CD4-positive, alpha-beta T cell treated with Interferon alpha-2 for 1 hour (primary cell): ENCODE measurements at places on chromosomes 16 and 17.

DNA sequence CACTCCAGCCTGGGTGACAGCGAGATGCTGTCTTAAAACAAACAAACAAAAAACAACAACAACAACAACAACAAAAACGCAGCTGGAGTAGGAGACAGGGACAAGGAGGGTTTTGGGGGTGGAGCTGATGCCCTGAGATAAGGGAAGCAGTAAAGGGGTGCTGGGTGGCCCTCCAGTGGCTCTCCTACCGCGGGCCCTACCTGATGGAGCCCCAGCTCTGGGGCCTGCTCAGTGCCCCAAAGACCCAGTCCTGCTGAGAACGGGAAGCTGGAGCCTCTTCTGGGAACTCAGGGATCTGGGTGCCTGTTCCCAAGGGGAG, 21.3 kb upstream of the NAGS start:
- DNase-seq: no peak

DNA sequence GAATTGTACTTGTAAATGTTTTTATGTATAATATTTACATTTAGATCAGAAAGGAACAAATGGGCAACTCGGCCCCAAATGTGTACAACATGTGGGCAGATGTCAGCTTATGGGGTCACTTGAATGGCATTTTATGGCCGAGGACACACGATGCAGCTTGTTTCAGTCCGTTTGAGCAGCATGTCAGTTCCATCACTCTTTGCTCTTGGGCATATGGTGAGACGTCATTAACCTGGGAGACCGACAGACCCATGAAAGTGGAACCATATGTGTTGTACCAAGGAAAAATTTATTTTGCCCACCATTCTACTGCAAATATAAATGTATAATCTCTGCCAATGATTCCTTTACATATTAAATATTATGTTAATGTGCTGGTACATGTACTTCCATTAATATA, 561.9 kb upstream of the SOX9 start:
- no peak for DNase-seq

DNA sequence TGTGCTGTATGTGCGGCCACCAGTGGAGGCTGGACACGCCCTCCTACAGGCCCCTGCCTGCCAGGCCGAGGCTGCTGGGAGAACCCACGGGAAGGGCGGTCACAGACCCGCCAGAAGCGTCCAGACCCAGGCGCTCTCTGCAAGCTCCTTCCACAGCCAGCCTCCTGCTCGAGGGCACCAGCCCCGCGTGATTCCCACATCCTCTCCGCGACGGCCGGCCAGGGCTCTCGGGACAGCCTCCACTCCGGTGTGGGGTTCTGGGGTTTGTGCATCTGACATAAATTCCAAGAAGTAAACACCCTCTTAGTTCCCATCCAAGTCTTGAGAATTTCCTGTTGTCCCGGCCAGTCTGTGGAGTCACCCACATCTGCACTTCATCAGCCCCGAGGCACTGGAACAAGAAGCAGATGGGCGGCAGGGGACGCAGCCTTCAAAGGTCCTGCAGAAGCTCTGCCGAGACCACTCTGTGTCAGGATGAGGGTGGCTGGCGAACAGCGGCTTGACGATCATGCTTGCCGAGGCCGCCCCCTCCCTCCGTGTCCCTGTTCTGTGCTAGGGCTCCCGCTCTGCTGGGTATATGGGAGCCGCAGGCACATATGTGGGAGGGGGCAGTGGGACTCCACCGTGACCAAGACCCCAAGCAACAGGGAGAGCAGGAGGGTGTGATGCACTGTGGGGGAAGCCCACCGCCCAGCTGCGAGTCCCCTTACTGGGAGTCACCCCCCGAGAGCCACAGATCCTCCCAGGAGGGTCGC, 2.4 kb upstream of the TMEM204 start:
- DNase-seq: no peak

DNA sequence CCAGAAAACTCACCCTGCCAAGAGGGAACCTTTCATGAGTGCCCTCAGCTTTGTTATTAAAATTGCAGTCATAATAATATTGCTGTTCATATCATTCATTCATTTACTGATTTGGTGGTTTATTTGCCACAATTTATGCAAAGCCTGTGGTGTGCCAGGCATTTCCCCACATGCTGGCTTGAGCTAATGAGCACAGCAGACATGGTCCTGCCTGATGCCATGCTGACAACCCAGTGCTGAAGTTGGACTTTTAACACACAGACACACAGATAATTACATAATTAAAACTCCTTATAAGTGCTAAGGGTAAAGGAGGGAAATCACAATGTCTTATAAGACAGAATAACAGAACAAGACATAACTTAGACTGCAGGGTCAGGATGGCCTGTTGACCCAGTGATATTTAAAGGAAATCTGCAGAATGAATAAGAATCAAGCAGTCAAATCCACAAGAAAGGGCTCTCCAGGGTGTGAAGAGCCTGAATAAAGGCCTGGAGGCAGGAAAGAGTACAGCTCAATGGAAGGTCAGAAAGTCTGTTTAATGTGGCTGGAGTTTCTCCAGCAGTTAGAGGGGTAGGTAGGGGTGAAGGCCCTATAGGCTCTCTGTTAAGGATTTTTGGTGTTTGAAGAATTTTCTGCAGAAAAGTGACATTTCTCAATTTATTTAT, 196.9 kb upstream of the CDH11 start:
- DNase-seq: no peak

DNA sequence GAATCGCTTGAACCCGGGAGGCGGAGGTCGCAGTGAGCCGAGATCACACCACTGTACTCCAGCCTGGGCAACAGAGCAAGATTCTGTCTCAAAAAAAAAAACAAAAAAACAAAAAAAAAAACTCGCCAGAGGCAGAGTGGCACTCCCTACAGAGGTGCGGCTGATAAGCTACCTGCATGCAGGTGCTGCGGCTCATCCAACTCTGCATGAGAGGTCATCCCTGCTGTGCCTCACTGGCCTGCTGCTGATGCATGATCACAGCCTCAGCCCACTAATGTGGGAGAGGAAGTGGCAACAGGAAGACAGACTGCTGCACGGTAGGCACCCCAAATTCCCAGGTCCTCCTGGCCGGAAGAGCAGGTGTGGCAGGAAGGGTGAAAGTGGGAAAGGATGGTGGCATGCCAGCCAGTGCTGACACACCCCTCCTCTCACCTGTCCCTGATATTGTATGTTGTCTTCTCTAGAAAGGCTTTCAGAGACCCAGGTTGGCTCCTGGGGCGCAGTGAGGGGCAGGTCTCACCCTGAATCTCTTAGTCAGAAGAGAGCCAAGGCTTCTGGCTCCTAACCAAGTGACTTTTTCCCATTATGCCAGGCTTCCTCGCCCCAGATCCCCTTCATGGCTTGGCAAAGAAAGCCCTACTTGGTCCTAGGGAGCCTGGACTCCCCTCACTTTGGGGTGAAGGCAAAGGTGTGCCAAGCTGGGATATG, 11.8 kb downstream of the NXPH3 start:
- no peak for DNase-seq

DNA sequence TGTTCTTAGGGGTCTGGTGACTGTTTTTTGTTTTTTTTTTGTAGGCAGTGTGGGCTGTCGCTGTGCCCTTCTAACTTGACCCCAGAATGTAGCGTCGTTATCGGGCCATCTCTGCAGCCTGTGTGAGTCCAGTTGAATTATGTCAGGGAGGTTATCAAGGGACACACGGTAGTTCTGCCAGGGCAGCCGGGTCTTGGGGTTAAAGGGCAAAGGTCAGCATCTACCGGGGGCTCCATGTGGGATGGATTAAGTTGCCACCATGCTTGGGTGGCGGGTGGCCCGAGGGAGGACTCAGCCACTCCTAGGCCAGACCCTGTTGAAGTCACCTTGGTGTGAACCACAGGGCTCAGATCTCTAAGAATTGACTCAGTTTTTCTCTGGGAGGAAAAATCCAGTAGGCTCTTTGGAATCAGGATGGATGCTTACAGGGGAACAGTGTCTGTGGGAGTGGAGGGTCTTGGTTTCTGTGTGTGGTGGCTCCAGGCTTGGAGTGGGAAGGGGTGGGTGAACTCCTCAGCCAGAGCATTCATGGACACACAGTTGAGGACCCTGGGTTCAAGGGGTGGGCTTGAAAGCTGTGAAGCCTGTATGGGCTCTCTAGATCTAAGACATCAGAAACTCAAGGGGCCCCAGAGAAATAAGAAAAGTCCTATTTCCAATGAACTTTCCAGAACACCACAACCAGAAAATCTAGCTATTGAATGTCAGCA, 191.7 kb downstream of the IRF8 start:
- DNase-seq: no peak

DNA sequence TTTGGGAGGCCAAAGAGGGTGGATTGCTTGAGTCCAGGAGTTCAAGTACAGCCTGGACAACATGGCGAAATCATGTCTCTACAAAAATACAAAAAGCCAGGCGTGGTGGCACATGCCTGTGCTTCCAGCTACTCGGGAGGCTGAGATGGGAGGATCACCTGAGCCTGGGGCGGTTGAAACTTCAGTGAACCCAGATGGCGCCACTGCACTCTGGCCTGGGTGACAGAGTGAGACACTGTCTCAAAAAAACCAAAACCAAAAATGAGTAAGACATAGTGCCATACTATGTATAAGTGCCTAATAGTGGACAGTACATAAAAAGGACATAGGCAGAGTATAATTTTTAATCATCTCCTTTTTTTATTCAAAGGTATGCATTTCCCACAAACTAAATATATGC, 4.0 kb downstream of the CTC1 start:
- DNase-seq: peak; percentile 46

DNA sequence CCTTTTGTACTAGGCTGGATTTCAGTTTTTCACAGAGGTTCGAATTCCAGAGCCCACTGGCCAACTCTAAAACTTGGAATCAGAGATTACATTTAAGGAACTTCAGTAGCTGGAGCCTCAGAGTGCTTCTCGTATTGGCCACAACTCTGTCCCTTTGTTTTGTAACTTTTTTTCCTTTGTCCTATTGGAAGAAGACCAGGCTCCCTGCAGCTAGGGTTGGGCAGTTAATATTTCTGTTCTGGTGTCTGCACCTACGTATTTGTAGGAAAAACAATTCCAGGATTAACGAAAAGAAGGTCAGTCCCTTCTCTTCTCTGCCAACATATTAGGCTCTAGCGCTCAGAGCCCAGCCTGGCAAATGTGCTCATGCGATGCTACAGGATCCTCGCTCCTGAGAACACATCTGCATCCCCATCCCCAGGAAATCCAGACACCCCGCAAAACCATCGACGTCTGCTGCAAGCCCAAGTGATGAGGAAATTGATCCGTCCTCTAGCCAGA, 1.9 kb downstream of the CDH11 start:
- no peak for DNase-seq

GRCh38 chr16:86722970-86723369, 144.6 kb downstream of the FOXL1 start:
- DNase-seq: no peak

DNA sequence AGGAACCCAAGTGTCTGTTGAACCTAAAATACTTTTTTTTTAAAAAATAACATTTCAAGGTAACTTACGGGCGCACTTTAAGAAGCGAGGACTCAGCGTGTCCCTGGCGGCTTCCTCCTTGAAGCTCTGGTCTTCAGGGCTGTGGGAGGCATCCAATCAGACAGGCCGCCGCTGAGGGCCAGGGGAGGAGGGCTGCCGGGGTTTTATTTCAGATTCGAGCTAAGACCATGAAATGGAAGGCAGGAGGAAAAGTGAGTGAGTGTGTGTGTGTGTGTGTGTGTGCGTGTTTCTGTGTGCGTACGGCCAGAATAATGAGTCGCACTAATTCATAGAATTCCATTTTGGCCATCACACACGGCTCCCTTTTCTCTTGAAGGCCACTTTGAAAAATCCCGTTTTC, 41.1 kb downstream of the C16orf78 start:
- no peak for DNase-seq

DNA sequence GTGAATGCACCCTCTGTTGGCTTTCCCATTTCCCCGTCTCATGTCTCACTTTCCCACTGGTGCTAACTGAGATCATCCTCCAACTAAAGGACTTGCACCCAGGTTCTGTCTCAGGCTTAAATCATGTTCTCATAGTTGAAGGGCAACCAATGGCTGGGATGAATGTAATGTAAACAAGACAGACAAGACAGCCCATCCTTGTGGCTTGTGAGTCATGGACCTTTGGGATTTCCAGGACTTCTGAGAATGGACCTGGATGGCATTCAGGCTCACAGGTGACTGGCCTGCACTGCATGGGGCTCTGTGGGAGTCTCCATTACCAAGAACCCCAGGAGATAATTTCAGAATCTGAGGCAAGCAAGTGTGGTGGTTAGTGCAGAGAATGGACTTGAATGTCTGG, 347.5 kb downstream of the HAPSTR1 start:
- DNase-seq: no peak

- DNase-seq: no peak
Measured at GRCh38 chr16:73543970-73544599, 496.2 kb upstream of the ZFHX3 start.

GRCh38 chr17:43438626-43439025, 39.8 kb downstream of the ARL4D start:
- no peak for DNase-seq

DNA sequence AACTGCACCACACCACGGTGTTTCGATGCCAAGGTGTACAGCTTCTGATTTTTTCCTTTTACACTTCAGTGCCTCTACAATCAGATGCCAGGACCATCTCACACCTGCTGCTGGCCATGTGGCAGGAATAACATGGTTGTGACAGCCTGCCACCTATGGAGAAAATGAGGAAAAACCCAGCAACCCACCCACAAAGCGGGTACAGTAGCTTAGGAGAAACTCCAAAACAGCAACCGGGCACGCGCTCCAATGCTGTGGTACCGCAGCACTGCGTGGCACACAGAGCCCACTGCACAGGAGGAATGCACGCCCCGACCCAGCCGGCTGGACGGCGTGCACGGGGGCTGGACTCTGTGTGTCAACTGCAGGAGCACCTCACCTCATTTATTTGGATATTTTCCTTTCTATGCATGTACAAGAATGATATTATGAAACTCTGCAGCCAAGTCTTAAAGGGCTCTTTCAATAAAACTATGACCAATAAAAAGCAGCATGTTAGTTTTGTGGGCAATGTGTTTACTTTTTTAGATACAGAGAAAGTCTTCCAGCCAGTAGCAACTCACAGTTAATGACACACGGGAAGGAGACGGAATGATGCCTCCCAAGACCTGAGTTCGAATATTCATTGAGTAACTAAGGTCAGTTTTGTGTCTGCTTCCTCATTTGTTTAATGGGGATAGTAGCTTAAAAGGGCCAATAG, 45.9 kb downstream of the MAP1LC3B start:
- DNase-seq: no peak

- DNase-seq: no peak
Measured at GRCh38 chr17:14604591-14605266, 303.8 kb downstream of the HS3ST3B1 start.

DNA sequence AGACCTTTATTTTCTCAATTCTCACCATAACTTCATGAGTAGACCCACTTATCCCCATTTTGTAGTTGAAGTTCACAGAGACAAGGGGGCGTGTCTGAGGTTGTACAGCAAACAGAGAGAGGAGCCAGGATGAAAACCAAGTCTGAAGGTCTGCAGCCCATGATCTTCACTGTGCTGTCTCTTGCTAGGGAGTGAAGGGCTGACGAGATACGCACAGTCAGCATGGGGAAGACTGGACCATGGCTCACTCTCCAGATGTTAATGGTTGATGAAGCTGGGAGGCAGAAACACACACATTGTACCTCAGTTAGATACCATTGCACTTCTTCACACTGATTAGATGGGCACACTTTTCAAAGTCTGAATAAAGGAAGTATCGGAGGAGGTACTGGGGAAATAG, 5.8 kb upstream of the MT4 start:
- no peak for DNase-seq
